G401 (cell line): ENCODE measurements at places on chromosomes 16 and 17. TPM values are rescaled to one million over a fixed set of nuclear protein-coding genes. Genes with fewer than 3 reads are reported as not detected.

The RASL10B gene
- 18.4 and 19.5 TPM in 2 replicates for total RNA-seq

The MAP2K6 gene
- total RNA-seq, result 12.3 and 12.4 TPM in 2 replicates

The TENT4B gene
- 5.8 and 9.2 TPM in 2 replicates for total RNA-seq

The WFIKKN1 gene
- 44.6 and 64.4 TPM in 2 replicates for total RNA-seq

The CACNG1 gene
- total RNA-seq, result not detected in 2 replicates

The KCNJ18 gene
- total RNA-seq, result not detected in 2 replicates

The KRT12 gene
- not detected in 2 replicates for total RNA-seq

The HEXD gene
- total RNA-seq, result 27.4 and 45.3 TPM in 2 replicates

The GABARAPL2 gene
- total RNA-seq, result 18.9 and 20.1 TPM in 2 replicates

The FOXL1 gene
- total RNA-seq, result 1.5 and 3.1 TPM in 2 replicates

The MMP2 gene
- not detected in 2 replicates for total RNA-seq

The ATAD5 gene
- total RNA-seq, result 3.8 and 11.2 TPM in 2 replicates

The CCDC154 gene
- 0.75 TPM in 1 of 2 replicates, not detected in the other for total RNA-seq

The SOST gene
- total RNA-seq, result 59.3 and 74.0 TPM in 2 replicates

The ACSF3 gene
- total RNA-seq, result 38.0 and 38.7 TPM in 2 replicates

The SLC5A10 gene
- total RNA-seq, result not detected in 2 replicates

The TBC1D3G gene
- total RNA-seq, result 0.74 TPM in 1 of 2 replicates, not detected in the other

The GLIS2 gene
- total RNA-seq, result 0.44 and 0.80 TPM in 2 replicates

The DNAH3 gene
- not detected in 2 replicates for total RNA-seq

The CDK10 gene
- total RNA-seq, result 57.2 and 58.8 TPM in 2 replicates

The UMOD gene
- not detected in 2 replicates for total RNA-seq

The TBC1D3E gene
- not detected in 2 replicates for total RNA-seq

The SLC16A11 gene
- not detected in 2 replicates for total RNA-seq

The TMEM92 gene
- 1.2 and 4.2 TPM in 2 replicates for total RNA-seq

The ALOX15B gene
- not detected in 2 replicates for total RNA-seq

The TP53TG3F gene
- total RNA-seq, result not detected in 2 replicates

The GFAP gene
- not detected in 2 replicates for total RNA-seq

The MYL11 gene
- total RNA-seq, result 0.58 TPM in 1 of 2 replicates, not detected in the other

The SALL1 gene
- not detected in 2 replicates for total RNA-seq

The KRTAP1-5 gene
- total RNA-seq, result not detected in 2 replicates

The POLDIP2 gene
- 200 and 227 TPM in 2 replicates for total RNA-seq

The KRTAP4-3 gene
- not detected in 2 replicates for total RNA-seq

The AGRP gene
- total RNA-seq, result not detected in 2 replicates

The TNFSF13 gene
- total RNA-seq, result 1.5 TPM in 1 of 2 replicates, not detected in the other

The GH1 gene
- not detected in 2 replicates for total RNA-seq

The EARS2 gene
- total RNA-seq, result 34.2 and 49.8 TPM in 2 replicates

The CRYM gene
- not detected in 2 replicates for total RNA-seq

The PDILT gene
- not detected in 2 replicates for total RNA-seq

The CCL4 gene
- total RNA-seq, result not detected in 2 replicates

The IQCK gene
- 5.6 and 6.6 TPM in 2 replicates for total RNA-seq

The NPW gene
- total RNA-seq, result not detected in 2 replicates

The ABAT gene
- 7.2 and 8.0 TPM in 2 replicates for total RNA-seq

The KRT40 gene
- not detected in 2 replicates for total RNA-seq

The SUZ12 gene
- total RNA-seq, result 34.9 and 65.7 TPM in 2 replicates

The NUDT7 gene
- 6.0 and 12.4 TPM in 2 replicates for total RNA-seq

The MYO1D gene
- 0.68 and 3.7 TPM in 2 replicates for total RNA-seq

The KIF19 gene
- total RNA-seq, result not detected in 2 replicates

The SDF2 gene
- 57.7 and 73.3 TPM in 2 replicates for total RNA-seq

The HOXB5 gene
- total RNA-seq, result 1.7 TPM in 1 of 2 replicates, not detected in the other

The KRTAP3-1 gene
- not detected in 2 replicates for total RNA-seq

The KRTAP2-1 gene
- not detected in 2 replicates for total RNA-seq

The CMTM2 gene
- not detected in 2 replicates for total RNA-seq
